ENCODE measurements at places on chromosomes 2 and 18.

DNA sequence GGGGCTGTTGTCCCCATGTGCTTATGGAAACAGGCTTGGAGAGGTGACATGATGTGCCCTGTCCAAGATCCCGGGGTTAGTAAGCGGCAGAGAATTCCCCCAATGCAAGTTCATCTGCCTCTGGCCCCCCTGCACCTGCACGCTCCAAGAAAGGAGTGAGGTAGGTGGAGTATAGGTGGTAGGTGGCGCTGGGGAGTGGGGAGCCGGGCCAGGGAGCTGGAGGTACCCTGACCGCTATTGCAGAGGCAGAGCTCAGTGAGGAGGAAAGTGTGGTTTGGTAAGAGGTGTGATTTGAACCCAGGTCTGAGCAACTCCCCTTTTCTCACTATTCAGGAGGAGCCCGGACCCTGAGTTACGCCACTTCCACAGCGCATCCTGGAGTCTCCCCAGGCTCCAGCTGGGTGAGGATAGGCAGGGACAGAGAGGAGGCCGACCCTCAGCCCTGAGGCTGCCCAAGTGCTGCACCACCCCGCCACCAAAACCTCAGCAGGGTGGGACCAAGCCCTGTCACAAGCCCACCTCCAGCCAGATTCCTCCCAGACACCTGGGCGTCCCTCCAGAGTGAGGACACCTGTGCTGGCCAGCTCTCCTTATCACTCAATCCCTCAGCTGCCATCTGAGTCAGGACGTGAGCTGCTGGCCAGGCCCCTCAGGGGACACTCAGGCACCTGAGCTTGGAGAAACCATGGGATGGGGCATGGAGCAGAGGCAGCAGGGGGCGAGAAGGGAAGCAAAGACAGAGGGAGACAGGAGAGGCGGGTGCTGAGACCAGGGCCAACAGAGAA, 5.6 kb downstream of the HAAO start:
- DNase-seq: no peak

- no peak for DNase-seq
These were observed 10.7 kb downstream of the KCNJ3 start for GRCh38 chr2:154709215-154709614.

DNA sequence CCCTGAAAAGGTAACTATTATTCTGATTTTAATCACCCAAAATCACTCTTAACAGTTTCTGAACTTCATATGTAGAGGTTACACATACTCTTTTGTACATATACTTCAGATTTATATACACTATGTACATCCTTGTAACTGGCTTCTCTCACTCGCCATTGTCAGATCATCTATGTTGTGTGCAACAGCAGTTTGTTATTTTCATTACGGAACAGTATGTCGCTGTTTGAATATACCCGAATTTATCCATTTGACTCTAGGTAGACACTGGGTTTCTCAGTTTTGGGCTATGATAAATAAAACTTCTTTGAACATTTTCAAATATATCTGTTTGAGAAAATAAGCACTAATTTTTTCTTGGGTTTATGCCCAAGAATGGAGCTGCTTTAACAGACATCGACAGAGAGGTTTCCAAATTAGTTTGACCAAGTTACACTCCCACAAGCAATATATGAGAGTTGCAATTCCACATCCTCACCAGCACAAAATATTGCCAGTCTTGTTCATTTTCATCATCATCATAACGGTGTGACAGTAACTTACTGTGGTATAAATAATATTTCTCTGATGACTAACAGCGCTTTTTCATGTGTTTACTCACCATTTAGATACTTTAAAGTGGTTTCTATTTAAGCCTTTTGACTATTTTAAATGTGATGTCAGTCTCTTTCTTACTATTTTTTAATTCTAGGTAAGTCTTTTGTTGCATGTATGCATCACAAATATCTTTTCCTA, 80.9 kb downstream of the SMC6 start:
- DNase-seq: no peak

- no peak for DNase-seq
These were observed 13.2 kb upstream of the DCDC2C start for GRCh38 chr2:3689998-3690748.

GRCh38 chr2:136344339-136344738, 226.4 kb upstream of the CXCR4 start:
- DNase-seq: no peak

- no peak for DNase-seq
These were observed 469.0 kb upstream of the SALL3 start for GRCh38 chr18:78510636-78511035.
